ENCODE measurements at places on chromosomes 2 and 18. TPM values are rescaled to one million over a fixed set of nuclear protein-coding genes. Genes with fewer than 3 reads are reported as not detected.

GRCh38 chr2:42916324-42916723 is 123.9 kb upstream of the HAAO start:
- no peak for DNase-seq

GRCh38 chr2:229586746-229587705 is 127.3 kb downstream of the DNER start:
- DNase-seq = peak; percentile 73

DNA sequence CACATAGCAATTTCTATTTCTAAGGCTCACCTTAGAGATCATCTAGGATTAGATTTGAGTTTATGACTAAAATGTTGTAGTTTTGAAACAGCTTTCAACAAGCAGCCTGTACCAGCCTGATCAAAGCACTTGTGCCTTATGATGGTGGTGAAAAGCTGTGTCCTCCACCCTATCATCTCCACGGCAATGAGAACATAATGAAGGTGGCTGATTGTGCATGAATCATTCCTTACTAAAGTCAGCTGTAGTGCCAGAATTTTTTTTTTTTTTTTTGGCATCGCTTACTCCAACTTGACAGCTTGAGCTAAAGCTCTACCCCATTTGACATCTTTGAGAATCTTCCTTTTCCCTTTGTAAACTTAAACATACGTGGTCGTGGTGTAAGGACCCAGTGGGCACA is 86.0 kb downstream of the DCC start:
- no peak for DNase-seq

DNA sequence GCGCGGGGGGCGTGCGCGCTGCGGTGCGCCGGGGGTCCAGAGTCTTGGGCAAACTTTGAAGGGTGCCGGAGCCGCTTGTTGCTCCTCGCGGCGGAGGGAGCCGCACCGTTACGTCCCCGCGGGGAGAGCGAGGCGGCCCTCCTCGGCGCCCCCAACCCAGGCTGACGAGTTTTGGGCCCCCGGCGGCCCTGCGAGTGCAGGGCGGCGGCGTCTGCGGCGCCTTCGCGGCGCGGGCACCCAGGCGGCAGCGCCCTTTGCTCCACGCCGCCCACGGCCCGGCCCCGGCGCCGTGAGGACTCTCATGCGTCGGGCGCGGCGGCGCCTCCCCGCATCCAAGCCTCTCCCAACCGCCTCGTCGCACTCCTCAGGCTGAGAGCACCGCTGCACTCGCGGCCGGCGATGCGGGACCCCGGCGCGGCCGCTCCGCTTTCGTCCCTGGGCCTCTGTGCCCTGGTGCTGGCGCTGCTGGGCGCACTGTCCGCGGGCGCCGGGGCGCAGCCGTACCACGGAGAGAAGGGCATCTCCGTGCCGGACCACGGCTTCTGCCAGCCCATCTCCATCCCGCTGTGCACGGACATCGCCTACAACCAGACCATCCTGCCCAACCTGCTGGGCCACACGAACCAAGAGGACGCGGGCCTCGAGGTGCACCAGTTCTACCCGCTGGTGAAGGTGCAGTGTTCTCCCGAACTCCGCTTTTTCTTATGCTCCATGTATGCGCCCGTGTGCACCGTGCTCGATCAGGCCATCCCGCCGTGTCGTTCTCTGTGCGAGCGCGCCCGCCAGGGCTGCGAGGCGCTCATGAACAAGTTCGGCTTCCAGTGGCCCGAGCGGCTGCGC is 814 bp downstream of the FZD7 start:
- peak; percentile 55 for DNase-seq

- DNase-seq = no peak
Observed at GRCh38 chr2:99998651-99999320, 143.6 kb downstream of the AFF3 start.

DNA sequence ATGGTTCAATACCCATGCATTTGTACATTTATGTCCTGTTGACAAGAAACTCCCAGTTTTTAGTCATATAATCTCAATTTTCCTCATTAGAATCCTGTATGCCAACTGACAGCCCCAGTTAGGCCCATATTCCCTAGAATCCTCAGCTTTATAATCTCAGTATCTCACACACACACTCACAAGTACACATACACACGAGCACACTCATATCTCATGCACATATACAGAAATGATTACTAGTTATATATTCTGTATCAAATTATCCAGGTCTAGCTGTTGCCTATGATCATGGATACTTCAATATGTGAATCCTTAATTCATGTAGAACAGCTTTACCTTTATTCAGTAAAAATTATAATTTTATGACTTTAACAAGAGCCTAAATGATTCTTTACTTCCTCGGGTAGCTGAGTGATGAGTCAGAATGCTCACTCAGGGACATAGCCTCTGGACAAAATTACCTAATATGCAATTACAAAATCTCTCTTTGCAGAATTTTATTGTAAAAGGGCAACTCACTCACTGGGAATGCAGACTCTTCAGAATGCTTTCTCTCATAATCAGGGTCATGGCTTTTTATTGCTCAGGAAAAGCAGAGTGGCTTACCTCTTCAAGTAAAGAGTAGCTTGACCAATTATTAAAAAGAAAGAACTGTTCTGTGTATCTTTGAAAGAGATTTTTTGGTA is 193.6 kb upstream of the PIK3C3 start:
- no peak for DNase-seq

DNA sequence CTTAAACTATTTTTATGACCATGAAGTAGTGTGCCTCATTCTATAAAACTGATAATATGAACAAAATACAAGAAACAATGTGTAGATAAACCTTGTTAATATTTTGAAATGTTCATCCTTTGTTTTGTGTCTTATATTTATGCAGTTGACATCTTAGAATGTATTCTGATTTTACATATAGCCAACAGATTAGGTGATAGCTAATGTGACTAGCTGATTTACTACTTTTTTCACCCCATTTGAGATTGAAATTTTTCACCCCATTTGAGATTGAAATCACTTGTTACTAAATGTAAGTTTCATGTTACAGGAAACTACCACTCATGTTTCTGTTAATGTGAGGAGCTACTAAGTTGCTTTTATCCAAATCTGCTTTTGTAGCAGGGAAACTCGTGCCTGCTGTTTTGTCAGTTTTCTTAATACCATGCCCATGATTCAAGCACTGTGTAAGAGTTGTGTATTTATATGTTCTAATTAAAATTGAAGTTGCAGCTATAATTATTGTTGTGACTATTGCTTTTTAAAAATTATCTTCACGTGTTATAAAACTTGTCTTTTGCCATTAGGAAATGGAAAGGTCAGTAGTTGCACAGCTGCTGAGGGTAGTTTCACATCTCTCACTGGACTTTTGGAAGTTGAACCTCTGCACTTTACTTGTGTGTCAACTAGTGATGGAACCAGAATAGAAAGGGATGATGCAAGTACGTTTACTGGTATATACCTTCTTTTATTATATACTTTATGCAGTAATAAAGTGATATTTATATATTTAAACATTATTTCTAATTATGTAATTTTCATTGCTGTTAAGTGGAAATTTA is 96.6 kb downstream of the BIRC6 start:
- no peak for DNase-seq

- DNase-seq = no peak
Observed at GRCh38 chr2:171957061-171957460, 34.8 kb downstream of the HAT1 start.

DNA sequence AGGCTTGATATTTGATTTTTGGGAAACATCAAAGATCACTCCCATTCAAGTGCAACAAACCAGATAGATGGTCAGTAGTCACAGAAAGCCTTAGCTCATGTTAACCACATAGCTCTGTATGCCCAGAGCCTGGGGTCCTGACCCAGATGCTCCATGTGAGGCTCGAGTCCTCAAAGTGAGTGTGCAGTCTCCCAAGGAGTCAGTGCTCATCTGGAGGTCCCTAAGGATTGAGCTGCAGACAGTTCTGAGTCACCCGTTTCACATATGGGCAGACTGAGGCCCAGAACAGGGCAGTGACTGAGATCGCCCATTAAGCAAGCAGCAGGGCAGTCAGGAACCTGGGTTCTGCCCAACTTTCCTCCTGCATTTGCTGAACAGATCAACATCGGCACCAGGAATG is 9.2 kb downstream of the TMEM37 start:
- peak; percentile 46 for DNase-seq

- DNase-seq = no peak
Observed at GRCh38 chr18:78641689-78642231, 337.9 kb upstream of the SALL3 start.

- no peak for DNase-seq
Observed at GRCh38 chr2:20728114-20728758, 61.3 kb downstream of the GDF7 start.

GRCh38 chr18:9221661-9222060 is 85.1 kb downstream of the ANKRD12 start:
- no peak for DNase-seq

- no peak for DNase-seq
Observed at GRCh38 chr2:236121546-236121945, 46.6 kb downstream of the GBX2 start.

DNA sequence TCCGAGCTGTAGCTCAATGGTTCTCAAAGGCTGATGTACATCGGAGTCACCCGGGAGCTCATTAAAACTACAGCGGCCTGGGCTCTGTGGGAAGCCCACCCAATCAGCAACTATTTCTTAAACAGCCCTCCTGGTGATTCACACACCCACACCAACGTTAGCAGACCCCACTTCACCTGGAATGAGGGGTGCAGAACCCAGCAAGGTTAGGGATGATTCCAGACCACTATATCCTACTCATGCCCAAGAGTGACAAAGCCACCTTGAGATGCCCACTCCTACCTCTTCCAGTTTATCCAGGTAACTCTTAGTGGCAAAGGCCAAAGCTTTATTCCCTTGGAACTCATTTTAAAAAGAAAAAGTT is 149.7 kb downstream of the RHBDD1 start:
- no peak for DNase-seq

Gene ACADL
- not detected for total RNA-seq

Gene SLC4A5
- total RNA-seq = 7.1 TPM

Gene NR4A2
- total RNA-seq = 2.1 TPM

Gene SCLY
- total RNA-seq = 28.3 TPM

Gene CCNT2
- 61.9 TPM for total RNA-seq

Measured in Peyer's patch (tissue), 4 donors.